ENCODE measurements at places on chromosomes 11 and 22.

DNA sequence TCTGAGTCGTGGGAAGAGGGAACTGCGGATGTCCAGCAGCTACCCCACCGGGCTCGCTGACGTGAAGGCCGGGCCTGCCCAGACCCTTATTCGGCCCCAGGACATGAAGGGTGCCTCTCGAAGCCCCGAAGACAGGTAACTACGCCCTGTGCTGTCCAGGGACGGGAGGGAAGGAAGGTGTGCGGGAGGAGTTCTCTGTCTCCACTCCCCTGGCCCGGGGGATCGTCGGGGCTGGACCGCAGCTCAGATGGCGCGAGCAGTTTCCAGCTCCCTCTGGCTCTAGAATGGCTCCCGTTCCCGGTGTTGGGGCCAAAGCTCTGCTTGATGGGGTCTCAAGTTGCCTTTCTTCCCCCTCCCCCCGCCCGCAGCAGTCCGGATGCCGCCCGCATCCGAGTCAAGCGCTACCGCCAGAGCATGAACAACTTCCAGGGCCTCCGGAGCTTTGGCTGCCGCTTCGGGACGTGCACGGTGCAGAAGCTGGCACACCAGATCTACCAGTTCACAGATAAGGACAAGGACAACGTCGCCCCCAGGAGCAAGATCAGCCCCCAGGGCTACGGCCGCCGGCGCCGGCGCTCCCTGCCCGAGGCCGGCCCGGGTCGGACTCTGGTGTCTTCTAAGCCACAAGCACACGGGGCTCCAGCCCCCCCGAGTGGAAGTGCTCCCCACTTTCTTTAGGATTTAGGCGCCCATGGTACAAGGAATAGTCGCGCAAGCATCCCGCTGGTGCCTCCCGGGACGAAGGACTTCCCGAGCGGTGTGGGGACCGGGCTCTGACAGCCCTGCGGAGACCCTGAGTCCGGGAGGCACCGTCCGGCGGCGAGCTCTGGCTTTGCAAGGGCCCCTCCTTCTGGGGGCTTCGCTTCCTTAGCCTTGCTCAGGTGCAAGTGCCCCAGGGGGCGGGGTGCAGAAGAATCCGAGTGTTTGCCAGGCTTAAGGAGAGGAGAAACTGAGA is 1.4 kb downstream of the ADM start:
- DNase-seq: peak; percentile 32

- DNase-seq: no peak
Observed at GRCh38 chr22:50576806-50577696, 1.2 kb downstream of the CPT1B start.

- no peak for DNase-seq
Observed at GRCh38 chr11:134250246-134250645, 2.9 kb downstream of the THYN1 start.

- DNase-seq: no peak
Observed at GRCh38 chr11:121293288-121293594, 670 bp downstream of the SC5D start.

DNA sequence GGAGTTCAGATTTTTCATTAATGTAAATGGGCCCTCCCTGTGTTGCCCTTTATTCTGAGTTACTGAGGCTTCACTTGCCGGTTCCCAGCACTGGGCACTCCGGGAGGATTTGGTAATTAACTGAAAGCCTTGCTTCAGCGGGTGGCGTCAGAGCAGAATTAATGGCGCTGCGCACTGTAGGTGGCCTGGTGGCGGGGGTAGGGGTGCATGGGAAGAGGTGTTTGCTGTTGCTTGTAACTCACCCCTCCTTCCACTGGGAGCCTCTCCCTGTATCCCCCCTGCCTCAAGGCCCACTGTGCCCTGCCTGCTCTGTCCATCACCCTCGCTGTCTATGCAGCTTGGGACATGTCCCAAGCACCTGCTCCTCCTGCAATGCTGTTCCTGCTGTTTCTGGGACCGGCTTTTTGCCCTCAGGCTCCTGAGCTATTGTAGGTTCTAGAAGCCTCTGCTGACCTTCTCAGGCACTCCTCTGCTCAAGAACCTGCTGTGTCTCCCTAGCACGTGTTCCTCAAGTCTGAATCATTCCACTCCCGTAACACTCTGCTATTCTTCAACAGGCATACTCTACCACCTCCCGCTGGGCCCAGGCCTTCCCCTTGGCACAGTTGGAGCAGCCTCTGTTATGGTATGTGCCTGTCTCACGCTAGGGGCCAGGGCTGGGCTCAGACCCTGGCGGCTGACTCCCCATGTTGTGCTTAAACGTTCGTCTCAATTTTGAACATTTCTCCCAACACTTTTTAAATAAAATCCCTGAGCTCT is 24.4 kb downstream of the ARHGAP8 start:
- DNase-seq: no peak

DNA sequence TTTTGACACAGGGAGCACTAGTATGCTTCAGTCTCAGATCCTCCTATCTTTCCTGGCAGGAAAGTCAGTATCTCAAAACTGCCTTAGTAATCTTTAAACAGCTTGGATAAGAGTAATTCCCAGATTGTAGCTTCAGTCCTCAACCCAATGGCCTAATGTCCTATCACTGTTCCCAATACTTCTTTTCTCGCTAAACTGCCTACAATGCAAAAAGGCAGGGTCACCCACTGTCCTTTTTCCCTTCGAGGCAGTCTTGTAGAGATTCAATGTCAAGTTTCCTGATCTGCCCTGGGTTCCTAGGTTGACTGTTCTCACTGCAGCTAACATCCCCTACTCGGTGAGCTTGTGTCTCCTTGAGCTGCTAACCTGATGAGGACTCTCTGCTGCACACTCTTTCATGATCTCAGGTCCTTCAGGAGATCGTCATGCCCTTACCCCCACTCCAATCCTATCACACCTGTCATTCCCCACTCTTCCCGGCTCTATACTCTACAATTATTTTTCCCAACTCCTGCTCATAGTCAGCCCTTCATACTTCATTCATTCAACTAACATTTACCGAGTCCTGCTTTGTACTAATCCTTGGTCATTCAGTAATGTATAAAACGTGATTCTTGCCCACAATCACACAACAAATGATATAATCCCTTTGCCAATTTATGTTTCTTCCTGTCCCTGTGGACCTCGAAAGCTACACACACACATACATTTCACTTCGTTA is 904 bp downstream of the C2CD3 start:
- DNase-seq: no peak

DNA sequence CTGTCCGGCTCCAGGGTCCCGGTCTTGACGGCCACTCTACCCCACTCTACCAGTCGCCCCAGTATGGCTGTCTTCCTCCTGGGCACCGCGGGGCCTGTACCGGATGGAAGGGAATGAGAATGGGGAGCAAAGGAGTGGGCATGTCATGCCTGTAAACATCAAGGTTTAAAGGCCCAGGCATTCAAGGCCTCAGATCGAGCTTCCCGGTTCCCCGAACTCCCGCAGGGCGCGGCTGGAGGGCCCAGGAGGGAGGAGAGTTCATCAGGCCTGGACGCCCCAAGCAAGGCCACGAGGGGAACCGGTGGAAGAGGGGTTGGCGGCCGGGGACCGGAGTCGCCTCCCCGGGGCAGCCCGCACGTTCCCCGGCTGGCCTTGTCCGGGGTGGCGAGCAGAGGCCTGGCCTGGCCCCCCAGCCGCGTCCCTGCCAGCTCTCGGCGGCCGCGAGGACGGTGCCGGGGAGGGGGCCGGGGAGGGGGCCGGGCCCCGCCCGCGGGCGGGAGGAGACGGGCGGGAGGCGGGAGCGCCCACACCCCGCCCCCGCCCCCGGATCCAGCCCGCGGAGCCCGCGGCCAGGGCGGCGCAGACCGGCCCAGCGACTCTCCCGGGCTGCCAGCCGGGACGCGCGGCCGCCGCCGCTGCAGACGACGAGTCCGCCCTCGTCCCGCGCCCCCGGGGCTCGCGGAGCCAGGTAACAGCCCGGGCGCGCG is at the start of gene CDC42EP1:
CDC42EP1 (plus strand) TSS at position 580 of the 707 bp plus-strand sequence. CDS start 5,870 bp downstream, outside the sequence.
- DNase-seq: no peak

- DNase-seq: no peak
Observed at GRCh38 chr11:15099267-15099666, 15.5 kb upstream of the INSC start.

DNA sequence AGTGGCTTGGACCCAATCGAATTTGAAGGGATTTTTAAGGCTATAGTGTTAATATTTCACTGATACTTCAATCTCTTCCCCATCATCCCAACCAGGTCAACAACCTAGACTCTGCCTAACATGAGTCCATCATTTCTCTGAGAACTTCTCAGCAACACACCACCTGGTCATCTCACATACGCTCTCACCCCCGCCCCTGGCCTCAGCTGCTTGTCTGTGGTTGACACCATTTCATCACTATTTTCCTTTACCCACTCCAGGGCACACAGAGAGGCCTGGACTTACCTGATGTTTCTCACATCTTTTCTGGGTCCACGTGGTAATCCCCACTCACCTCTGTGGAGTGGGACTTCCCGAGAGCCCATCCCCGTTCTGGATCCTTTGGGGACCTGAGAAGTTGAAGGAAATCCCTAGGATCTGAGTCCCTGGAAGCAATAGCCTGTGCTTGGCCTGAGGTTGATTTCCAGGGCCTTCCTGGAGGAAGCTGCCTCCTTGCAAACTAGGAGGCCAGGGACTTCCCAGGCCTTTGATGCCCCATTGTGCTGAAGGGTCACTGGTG is 3.2 kb downstream of the P2RX3 start:
- DNase-seq: no peak

GRCh38 chr11:69131644-69132300 is 24.0 kb upstream of the SMIM38 start:
- DNase-seq: peak; percentile 56

GRCh38 chr22:47605886-47606285 is 843.4 kb downstream of the TBC1D22A start:
- no peak for DNase-seq

DNA sequence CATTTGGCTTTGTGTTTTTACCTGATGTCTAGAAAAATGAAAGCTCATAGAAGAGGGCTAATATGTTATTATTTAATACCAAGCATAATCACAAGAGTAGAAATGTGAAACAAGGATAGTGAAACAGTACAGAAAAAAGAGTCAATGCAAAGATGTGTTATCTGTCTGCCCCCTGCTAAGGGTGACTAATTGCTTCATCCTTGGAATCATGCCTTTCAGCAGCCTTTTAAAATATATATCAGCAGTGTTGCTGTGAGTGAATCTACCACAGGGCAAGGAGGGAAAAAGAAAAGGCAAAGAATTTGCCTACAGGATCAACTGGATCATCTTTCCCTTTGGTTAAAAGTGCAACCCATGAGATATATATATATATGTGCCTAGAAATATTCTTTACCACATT is 867.2 kb upstream of the RAG2 start:
- no peak for DNase-seq

DNA sequence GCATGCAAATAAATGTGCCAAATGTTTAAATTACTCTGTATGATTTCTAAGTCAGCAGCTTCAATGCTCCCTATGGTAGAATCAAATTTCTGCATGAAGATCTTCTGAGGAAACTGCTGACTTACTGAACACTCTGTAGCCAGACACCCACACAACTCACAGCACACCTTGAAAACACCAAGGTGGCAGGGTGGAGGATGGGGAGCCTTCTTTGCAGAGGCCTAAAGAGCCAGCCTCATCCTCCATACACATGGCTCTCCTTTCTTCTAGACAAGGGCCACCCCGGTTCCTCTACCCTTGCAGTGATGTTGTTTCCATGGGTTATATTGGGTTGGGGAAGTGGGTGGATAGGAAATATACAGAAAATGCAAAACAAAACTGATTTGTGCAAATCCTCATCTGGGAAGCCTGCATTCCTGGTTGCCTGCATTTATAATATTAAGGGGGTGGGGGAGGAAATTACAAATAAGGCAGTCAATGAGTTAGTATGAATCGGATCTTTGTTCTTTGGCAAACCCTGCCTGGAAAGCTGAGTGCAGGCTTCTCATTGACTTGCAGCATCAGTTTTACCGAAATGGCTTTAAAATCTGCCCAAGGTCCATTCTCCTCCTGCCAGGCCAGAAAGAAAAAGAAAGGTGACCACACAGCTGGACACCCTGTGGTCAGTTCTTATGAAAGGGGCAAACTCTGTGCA is 15.8 kb upstream of the ETS1 start:
- no peak for DNase-seq

DNA sequence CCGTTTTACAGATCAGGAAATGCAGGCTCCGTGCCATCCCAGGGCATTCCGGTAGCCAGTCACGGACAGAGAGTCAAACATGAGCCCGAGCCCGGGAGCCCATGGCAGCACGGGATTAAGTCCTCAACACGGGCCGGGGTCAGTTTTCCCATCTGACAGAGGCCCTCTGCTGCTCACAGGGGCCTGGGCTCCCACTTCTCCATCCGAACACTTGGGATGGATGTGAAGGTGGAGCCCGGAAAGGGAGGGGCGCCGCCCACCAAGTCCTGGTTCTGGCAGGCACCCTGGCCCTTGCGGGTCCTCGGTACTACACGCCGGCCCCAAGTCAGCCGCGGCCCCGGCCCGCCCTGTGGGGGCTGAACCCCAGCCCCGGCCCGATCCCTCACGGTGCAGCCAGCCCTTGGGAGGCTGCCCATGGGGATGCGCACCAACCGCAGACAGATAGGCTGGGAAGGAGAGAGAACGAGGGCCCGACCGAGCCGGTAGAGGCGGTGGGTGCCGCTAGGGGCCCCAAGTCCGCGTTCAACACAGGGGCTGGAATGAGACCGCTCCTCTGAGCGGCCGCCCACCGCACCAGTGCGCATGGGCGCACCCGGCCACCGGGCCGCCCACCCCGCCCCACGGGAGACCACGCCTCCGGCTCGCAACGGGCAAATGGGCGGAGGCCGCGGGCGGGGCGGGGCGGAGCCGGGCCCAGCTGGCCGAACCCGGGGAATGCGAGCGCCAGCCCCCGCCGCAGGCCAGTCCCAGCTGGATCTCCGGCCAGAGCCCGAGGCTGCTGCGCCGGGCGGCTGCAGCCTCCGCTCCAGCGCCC is at the start of gene CAPN5:
CAPN5 (plus strand) TSS at position 743 of the 814 bp plus-strand sequence. CDS start 17,916 bp downstream, outside the sequence.
- peak; percentile 88 for DNase-seq

DNA sequence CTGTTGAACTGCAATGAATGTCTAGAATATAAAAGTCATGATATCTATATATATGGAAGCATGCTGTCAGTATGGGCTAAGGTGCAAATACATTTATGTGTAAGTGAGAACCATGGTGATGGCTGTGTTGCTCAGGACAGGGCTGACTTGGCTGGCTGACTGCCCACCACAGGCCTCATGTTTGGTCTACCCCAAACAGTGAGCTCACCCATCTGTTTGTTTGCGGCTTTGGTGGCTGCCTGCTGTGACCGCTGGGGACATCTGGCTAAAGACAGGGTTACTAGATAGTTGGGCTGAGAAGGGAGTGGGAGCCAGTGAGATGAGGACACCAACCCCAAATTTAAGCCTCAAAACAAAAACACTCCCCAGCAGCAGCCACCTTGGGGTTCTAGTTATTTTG is 6.3 kb downstream of the CD44 start:
- peak; percentile 81 for DNase-seq

All from MM.1S (cell line).